ENCODE measurements at places on chromosomes 2 and 18.
A peak's percentile ranks its signal among the peaks of the same experiment; 100 is the strongest.

- DNase-seq: peak; percentile 76
Observed at GRCh38 chr18:7177116-7177744, 53.7 kb upstream of the LRRC30 start.

DNA sequence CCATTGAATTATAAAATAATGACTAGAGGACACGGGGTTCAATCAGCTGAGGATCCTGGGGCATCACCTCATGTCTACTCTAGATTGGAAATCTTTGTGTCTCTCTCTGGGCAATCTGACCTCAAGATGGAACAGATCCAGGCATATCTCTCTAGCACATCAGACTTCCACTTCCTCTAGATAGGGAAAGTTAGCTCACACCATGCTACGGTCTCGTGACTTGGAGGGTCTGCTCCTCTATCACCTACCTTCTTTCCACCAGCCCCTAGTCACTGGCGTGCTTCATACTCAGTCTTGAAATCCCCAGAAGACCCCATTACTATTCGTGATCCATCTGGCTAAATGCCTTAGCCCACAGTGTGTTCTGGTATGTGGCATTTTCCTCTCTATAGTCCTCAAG, 148.8 kb downstream of the ANKRD44 start:
- no peak for DNase-seq

GRCh38 chr2:122194546-122194945, 439.1 kb downstream of the TSN start:
- DNase-seq: no peak

DNA sequence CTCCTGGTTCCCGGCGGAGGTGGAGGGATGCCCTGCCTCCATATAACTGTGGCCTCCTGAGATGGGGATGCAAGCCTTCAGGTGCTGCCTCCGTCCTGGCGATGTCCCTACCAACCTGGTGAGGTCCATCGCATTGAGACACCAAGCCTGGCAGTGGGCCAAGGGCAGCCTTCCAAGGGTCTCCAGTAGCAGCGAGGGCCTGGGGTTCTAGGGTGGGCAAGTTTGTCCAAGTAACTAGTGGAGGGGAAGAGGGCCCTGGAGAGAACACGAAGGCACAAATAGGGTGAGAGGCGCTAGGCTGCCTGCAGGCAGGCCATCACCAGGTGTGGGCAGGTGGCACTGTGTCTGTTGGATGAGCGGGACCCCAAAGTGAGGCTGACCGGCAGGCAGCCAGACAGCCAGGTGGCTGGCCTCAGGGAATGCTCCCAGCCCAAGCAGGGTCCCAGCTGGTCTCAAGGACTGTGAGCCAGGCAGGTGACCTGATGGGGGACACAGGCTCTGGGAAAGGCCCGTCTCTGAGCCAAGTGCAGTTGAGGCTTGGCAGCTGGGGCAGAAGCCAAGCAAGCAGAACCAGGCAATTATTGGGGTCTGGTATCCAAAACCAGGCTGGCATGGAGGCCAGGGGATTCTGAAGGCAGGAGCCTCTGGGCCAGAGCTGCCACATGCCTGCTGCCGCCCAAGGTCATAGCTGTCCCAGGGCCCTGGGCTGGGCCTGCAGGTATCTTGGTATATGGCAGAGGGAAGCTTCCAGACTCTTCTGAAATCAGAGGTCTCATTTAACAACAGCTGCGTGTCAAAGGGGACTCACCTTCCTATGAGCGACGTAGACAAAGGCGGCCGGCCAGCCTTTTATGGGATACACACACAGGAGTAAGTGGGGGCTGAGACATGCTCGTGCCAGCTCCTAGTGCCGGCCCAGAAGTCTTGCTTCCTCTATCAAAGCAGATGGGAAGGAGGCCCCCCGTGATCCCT, 23.4 kb downstream of the RAMP1 start:
- DNase-seq: no peak

DNA sequence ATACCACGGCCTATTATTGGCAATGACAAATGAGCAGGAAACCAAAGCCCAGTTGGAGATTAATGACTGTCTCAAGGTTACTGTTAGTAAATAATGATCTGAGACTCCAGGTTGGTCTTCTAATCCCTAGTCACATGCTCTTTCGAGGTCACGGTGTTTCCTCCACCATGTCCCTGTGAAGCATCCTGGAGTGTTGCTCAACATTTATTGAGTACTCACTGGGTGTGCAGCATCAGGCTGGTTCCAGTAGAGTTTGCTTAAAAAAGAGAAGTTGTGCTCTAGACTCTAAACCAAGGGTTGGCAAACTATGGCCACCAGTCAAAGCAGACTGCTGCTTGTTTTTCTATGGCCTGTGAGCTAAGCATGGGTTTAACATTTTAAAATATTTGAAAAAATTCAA, 263.8 kb upstream of the ATP5MC3 start:
- no peak for DNase-seq

- no peak for DNase-seq
Observed at GRCh38 chr2:162197069-162197825, 45.2 kb upstream of the GCG start.

DNA sequence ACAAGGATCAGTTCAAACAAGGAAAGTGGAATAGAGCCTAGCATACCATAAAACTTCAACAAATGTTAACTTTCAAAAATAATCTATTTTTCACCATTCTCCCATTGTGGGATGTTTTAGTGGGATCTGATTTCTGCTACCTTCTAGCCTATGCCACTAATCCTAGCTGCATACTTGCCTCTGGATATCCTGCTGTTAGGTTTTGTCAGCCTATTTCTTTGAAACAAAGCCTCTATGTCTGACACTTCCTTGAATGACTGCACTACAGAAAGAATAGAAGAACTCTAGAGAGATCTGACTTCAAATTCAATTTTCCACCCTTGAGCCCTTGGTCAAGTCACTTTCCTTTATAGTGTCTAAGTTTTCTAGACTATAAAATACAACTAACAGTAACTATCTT, 291.5 kb downstream of the PTH2R start:
- no peak for DNase-seq
